Vagina (tissue), 2 donors: ENCODE measurements at places on chromosomes 3 and 15. TPM values are rescaled to one million over a fixed set of nuclear protein-coding genes. Genes with fewer than 3 reads are reported as not detected.

Gene OPA1
- 38.5 TPM for total RNA-seq

Gene NR1I2
- total RNA-seq: not detected

- no peak for DNase-seq
These were observed 56.2 kb downstream of the FAM43A start for GRCh38 chr3:194741916-194742315.

- no peak for DNase-seq
These were observed 205.5 kb downstream of the MECOM start for GRCh38 chr3:169457807-169458697.

GRCh38 chr3:184737641-184738505, 26.0 kb upstream of the MAGEF1 start:
- DNase-seq: peak; percentile 76

Gene RHCG
- total RNA-seq: 1,938 TPM

DNA sequence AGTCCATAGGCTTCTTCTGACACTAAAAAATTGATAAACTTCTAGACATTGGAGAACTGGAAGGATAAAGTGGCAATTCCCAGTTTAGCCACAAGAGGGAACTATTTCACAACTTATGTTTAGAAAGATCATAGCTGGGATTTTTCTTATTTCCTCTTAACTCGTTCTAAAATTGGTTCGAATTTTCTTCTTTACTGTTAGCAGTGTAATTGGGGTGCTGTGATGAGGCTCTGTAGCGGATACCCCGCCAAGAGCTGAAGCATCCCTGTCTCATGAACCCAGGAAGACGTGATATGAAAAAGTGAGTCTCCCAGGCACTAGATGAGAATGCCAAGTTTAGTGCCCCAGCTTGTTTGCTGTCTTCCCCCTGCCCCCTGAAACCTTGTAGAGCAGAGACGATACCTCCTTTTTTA, 85.1 kb downstream of the PDCD6IP start:
- no peak for DNase-seq

DNA sequence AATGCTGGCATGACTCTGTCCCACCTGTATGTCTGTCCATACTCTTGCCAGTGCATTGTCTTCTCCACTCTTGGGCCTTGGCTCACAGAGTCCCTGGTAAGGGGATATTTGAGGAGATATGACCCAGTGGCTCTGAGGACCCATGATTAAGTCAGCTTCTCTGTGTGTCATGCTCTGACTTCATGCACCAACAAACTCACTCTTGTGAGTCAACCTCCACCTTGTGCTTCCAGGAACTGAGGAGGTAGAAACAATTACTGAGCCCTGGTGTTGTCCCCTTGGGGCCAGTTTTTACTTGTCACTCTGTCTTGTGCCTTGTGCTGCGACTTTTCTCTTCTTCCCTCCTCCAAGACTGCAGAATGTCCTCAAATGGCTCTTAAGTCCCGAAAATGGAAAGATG, 127.1 kb downstream of the ABHD5 start:
- no peak for DNase-seq

DNA sequence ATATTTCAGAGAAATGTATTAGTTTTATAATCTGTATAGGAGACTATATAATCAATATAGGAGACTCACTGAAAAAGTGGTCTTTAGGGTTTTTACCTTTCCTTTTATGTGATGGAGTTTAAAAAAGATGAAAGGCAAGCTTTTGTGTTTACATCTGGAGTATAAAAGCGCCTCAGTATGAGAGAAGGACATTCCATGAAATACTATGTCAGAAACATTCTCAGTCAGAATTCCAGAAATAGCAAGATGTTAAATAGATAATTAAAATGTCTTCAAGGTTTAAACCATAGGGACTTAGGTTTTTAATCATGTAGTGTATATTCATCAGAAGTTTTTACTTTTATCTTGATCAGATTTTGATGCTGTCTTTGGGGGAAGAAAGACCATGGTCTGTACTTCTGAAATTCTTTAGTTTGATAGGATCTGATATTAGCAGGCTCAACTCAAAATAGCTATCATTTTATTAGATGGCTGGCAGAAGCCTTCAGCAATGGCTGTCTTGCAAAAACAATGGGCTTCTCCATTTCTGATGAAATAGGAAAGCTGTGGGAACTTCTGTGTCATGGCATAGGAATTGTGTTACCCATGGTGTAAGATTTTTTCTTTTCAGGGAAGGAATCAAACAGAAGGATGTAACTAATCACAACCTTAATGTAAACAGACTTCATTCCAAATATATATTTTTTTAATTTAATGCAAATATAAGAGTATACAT, 209.6 kb upstream of the PLSCR5 start:
- no peak for DNase-seq

DNA sequence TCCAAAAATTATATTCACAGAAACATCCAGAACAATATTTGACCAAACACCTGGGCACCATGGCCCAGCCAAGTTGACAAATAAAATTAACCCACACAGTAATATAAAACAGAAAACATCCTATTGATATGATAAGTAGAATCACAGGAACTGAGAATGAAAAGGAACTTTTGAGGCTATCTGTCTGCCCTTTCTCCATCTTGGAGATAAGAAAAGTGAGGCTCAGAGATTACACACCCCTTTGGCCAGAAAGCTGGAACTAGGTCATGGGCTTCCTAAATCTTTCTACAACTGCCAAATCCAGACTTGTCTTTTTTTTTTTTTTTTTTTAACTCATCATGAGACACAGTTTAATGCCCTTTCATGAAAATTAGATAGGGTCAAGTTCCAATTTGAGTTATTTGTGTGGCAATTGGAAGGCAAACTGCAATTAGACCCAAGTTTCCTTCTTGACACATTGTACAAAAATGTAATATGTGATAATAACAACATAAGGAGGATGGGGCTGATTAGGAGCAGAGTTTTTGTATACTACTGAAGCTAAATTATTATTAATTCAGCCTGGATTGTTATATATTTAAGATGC, 137.2 kb downstream of the RPL22L1 start:
- DNase-seq: no peak

GRCh38 chr3:183486472-183486871, 58.1 kb upstream of the MCF2L2 start:
- DNase-seq: peak; percentile 77

DNA sequence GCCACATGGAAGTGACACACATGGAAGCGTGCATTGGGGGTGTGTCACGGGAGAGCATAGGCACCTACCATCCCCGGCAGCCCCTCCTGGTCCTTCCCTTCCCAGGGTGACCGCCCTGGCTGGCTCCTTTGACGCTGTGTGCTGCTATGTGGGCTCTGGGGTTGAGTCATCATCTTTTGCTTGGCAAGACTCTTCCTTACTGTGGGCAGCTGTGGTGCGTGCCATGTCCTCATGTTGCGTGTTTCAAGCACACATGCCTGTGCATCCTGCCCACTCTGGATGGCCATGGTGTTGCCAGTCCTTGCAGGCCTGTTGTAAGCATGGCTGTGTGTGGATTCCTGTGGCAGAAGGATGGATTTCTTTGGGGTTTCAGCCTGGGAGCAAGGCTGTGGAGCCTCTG, 14.0 kb downstream of the PLXNA1 start:
- no peak for DNase-seq

Gene SIDT1
- 44.0 TPM for total RNA-seq

Gene CHD2
- total RNA-seq: 100 TPM

Gene RARB
- 15.0 TPM for total RNA-seq

Gene DNASE1L3
- total RNA-seq: 13.3 TPM

Gene MINAR1
- 0.74 TPM for total RNA-seq

- DNase-seq: no peak
These were observed 42.4 kb downstream of the MAP2K1 start for GRCh38 chr15:66429117-66429516.

DNA sequence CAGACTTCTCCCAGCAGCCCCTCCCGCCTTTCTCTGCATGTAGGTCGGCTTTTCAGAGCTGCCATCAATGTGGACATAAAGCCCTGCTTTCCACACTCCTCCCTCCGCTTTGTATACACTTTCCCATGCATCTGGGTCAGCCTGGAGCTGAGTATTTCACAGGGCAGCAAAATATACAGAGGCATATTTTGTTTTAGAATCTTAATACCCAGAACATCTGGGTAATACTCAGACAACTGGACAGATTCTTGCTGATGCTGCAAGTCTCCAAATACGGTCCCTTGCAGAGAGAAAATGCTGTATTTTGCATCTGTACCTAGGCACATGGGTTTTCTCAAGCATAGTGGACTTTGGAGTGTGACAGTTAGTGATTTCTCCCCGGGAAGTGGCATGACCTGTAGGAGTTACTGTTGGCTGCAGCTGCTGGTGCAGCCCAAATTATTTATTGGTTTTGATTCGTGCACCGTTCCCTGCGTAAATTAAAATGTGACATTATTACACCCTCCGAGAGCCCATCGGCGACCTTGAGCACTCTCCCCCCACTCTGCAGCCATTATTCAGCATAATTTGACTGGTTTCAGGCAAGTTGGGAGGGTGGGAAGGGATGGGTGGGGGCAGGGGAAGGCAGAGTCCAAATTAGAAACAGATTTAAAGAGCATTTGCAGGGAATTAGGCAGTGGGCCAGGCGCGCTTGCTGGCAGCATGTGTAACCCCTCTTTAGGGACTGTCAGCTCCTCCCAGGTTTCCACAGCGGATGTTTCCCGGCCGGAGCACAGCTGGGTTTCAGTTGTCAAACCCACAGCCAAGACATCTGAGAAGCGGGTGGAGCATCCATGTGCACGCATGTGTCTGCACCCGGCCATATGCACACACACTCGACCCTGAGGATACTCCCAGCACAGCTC, 100.8 kb downstream of the CPN2 start:
- DNase-seq: peak; percentile 89

Gene ZWILCH
- 2.2 TPM for total RNA-seq

Gene C3orf49
- total RNA-seq: not detected

Gene FAM43A
- 20.4 TPM for total RNA-seq

DNA sequence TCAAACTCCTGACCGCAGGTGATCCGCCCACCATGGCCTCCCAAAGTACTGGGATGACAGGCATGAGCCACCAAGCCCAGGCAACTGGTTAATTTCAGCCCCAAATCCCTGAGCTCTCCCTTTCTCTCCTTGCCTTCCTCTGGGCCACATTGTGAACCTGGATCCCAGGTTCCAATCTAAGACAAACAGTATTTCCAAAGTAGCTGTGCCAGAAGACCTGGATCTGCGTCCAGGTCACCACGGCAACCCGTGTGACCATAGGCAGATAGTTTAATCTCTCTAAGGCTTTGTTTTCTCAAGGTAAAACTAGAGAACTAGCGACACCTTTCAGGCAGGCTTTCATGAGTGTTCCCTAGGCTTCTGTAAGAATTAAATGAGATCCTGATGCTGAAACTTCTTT, 5.9 kb upstream of the RBPMS2 start:
- DNase-seq: no peak

DNA sequence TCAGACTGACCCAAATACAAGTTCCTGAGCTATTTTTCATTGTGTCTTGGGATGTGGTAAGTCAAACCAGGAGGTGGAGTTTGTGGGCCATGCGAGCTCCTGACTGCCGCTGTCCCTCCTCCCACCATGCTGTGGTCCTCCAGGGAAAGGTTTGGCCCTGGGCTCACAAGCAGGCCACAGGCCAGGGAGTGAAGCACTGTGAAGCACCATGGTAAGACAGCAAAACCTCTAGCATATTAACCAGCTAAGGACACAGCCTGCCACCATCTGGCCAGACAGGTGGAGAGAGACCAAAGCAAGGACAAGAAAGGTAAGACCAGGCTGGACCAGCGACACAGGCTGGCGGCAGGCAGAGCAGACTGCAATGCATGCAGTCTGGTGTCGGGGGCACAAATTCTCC, 15.3 kb downstream of the RAB43 start:
- DNase-seq: no peak

Gene CHL1
- 25.8 TPM for total RNA-seq

DNA sequence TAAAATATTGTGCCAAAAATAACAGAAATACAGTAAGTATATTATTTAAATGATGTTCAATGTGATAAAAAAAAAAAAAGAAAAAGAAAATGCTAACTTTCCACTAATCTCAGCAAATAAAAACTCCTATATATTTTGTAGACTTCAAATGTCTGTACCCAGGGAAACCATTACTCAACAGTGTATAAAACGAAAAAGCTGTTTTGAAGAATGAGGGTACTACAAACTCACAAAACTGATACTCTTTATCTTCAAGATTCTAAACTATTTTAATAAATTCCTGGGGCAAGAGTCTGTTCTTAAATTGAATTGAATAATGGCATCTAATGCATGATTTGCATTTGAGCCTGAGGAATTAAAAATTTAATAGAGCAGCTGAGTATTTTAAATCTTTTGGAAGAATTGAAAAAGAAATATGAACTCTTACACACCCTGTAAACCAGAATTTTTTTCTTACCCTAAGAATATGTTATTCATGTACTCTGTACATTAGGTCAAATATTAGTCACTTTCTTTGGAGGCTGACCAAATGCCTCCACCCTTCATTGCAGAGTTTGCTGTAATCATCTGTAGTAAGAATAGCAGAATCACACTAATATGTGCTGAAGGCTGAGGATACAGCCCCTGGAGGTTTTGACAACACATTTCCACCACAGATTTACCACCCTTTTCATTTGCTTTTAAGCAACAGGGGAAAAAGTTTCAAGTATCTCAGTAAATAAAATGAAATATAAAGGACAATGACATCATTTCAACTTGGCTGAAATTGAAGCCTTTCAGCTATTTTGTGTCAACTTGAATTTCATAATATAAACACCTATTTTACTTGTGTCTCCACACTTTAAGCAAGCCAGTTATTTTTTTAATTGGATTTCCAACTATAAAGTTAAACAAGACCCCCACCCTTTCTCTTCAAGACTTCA, 79.7 kb downstream of the FBN1 start:
- no peak for DNase-seq

GRCh38 chr3:115146032-115146417, 1.1 kb downstream of the ZBTB20 start:
- DNase-seq: no peak

GRCh38 chr3:172840913-172841312, 90.4 kb downstream of the ECT2 start:
- DNase-seq: no peak

Gene PDE12
- total RNA-seq: 12.0 TPM

Gene CCDC39
- not detected for total RNA-seq

Gene NT5DC2
- 63.3 TPM for total RNA-seq

Gene TNIK
- 5.9 TPM for total RNA-seq

Gene FGF12
- 1.5 TPM for total RNA-seq

- no peak for DNase-seq
These were observed 1336.7 kb downstream of the NSUN3 start for GRCh38 chr3:95399585-95399984.

DNA sequence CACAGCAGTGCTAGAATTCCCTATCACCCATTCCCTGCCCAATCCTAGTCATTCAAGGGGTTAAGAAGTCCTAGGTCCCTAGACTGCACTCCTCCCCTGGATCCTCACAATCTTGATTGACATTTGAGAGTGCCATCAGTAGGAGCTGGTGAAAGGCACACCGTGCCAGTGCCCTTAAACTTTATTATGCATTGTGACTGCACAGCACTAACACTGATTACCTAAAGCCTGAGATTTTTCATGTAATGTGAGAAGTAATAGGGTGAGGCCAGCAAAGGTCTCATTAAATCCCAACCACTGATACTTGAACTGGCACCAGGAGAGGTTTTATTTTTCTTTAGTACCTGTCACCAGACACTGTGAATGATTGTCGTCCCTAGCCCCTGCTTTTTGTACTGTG, 16.3 kb downstream of the GXYLT2 start:
- no peak for DNase-seq

GRCh38 chr15:101479342-101479845, 10.1 kb downstream of the PCSK6 start:
- DNase-seq: no peak

- DNase-seq: no peak
These were observed 111.6 kb upstream of the ACP3 start for GRCh38 chr3:132205609-132206008.

- DNase-seq: no peak
These were observed 49.9 kb upstream of the CCDC174 start for GRCh38 chr3:14601692-14602005.

Gene KLHL6
- total RNA-seq: 1.7 TPM
